Stimulated activated CD4-positive, alpha-beta T cell treated with anti-CD3 and anti-CD28 coated beads, TNF-alpha, amount 100 ng/mL, for 1 hour (primary cell): ENCODE measurements at places on chromosomes 4 and X.

- no peak for DNase-seq
Observed at GRCh38 chrX:153913211-153913610, 8.7 kb downstream of the AVPR2 start.

DNA sequence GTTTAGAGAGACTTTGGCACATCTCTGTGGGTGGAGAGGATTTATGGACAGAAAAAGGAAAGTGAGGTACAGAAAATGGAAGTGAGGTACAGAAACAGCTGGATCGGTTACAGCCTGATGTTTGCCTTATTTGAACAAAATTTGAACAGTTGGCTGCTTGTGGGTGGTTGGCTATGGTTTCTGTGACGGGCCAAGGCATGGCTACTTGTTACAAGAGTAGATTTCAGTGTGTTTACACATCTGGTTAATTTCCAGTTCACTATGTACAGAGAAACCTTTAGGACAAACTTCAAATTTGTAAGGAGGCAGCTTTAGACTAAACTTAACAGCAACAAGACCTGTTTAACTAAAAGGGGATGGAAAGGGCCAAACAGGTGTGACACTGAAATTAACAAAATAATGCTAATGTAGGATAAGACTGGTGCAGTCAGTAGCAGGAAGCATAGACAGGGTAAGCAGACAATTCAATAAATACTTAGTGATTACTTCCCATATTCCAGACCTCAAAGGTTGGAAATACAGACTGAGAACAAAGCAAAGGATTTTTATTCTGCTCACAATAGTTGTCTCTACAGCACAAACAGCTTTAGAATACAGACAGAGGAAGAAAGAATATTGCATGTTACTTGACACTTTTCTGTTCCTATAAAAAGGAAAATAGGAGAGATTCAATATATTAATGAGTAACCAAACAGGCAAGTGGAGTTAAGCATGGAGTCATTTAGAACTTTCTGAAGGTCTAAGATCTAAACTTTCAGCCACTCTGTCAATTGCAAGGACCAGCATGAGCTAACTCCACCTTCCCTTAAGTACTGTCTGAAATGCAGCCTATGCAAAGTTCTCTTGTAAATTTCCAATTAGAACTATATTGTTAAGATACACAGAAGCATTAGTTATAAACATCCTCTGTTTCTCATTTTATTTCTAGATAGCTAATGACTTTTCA is 294.4 kb upstream of the FAT4 start:
- DNase-seq: no peak

DNA sequence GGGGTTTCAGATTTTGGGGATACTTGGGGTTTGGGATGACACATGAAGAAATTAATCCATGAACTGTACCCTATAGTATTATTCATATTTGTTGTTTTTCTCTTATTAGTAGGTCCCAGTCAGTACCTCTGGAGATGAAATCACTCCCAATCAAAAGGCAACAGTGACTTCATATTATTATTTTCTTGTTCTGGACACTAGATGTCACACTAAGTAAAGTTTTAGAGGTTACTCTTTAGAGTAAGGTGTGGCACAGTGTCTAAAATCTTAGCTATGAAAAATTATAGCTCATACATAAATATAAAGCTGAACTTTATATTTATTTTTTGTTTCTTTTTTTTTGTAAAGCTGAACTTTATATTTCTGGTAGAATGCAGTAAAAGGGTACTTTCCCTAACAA is 35.1 kb downstream of the FAM114A1 start:
- no peak for DNase-seq

DNA sequence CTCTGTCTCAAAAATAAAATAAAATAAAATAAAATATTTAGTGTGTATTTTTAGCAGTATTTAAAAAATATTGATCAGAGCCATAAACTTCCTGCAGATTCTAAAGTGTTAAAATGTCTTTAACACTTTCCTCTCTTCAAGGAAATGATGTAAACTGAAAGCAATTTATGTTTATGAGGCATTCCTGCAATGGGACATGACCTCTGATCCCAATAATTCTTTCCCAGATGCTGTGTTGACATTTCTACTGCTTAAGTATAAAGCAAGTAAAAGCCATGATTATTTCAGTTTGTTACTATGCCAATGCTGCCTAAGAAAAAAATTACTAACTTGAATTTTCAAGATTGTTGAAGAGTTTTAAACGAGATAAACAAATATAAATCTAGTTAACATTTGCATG is 29.0 kb downstream of the COQ2 start:
- DNase-seq: no peak

- no peak for DNase-seq
Observed at GRCh38 chr4:138487670-138488069, 245.5 kb upstream of the SLC7A11 start.

- no peak for DNase-seq
Observed at GRCh38 chrX:29477878-29478277, 737.5 kb upstream of the MAGEB2 start.

DNA sequence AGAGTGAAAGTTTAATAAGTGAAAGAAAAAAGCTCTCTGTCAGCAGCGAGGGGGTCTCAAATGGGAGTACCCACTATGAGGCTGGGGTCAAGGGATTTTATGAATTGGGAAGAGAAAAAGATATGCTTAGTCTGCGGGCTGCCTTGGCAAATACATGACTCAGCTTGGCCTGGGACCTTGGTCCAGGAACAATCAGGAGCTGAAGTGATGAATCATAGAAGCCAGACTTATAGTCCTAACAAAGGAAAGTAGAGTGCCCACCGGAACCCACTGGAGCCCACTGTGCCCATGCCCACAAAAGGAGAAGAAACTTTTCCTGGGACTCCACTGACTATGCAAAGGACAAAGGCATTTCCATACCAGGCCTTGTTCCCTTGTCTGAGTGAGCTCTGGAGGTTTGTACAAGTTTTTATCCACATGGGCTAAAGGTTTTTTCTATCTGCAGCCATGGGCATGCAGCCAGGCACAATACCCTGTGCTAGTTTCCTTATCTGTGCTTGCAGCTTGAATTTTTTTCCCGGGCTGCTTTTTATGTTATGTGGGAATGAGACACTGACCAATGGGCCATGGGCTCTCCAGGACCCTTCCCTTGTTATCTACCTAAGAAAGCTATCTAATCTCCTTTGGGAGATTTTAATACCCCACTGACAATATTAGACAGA is 201.7 kb downstream of the FAM133A start:
- DNase-seq: no peak
